ENCODE measurements at places on chromosomes 2 and 18.

GRCh38 chr18:50190926-50191325 is 4.0 kb downstream of the MYO5B start:
- DNase-seq = no peak

- DNase-seq = no peak
These were observed 364.0 kb downstream of the LRATD1 start for GRCh38 chr2:14996351-14997014.

DNA sequence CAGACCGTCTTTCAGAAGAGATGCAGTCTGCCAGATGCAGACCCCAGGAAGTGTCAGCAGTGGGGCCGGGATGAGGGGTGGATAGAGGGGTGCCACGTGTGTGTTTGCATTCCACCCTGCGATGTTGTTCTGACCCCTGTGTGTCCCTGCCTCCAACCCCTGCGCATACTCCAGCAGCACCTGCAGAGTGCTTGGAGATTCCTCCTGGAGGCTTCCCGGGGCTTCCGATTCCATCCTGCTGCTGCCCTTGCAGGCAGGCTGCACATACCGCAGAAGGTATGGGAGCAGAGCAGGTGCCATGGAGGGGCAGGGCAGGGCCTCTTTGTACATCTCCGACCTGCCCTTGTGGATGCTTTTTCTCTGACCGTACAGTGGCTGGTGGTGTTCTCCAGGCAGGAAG is 177.2 kb downstream of the SH3RF3 start:
- DNase-seq = no peak

DNA sequence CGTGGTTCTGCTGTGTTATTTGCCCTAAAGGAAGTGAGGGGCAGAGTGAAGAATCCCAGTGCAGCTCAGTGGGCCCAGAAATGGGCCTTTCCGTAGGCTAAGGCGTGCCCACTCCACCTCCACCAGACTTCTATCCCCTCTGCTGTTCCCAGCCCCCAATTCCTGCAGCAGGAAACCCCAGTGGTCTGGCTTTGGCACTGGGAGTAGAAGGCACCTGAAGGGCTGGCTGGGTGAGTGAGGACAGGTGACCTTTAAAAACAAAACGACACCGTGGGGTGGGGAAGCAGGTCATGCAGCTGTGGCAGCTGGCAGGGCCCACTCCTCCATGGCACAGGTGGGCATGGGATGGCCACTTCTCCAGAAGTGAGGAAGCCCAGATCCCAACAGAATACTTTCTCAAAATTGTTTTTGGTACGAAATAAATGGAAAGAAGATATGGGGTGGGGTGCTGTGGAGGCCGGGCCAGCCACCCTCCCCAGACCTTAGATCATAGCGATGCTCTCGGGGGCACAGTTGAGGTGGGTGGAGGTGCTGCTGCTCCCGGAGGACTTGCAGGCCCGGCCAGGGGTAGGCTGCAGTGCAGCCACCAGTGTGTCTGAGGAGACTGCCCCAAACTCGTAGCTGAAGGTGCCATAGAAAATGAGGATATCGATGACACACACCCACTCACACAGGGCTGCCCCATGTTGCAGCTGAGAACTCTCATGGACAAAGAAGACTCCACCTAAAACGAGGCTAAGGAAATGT is 3.2 kb downstream of the RNF181 start:
- no peak for DNase-seq

- no peak for DNase-seq
These were observed 96.7 kb upstream of the CDH20 start for GRCh38 chr18:61236356-61237057.

GRCh38 chr2:211836409-211836808 is 702.2 kb downstream of the ERBB4 start:
- no peak for DNase-seq

DNA sequence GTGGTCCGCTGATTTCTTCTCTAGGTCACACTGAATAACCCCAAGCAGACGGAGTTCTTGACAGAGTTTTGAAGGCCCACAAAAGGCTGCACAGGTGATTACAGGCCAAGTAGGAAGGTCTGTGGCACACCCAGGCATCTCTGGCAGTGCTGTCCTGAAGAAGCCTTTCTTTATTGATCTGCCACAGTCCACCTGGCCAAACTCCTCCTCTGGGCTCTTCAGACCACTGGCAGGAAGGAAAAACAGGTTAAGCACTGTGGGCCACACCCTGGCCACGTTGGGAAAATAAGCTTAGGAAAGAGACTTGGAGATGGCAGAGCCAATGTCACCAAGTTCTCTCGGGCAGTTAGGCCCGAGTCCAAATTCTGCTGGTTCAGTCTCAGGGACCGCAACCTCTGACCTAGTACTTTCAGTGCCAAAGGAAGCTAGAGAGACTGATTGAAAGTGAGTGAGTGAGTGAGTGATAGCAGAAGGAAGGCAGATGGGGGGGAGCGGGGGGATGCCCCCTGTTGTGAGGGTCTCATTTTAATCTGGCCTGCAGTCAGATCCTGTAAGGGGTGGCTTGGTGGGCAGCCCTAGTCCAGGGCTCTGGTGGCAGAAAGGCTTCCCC is 102.9 kb downstream of the TGFA start:
- DNase-seq = no peak

GRCh38 chr18:36947820-36948348 is 119.0 kb downstream of the KIAA1328 start:
- no peak for DNase-seq

DNA sequence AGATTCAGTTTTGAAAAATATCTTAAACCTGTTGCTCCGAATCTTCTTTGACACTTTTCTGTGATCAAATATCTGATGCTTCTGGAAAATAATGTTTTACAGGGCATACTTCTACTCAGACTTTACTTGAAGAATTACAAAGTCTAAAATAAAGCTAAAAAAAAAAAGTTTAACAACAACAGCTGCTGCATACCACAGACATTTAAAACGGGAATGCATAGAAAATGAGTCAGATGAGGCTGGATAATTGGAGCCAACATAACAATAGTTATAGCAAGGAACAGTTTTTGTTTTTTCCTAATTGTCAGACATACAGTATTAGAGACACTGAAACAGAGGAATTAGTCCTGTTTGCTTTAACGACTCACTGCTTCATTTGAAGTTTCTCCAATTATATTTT is 1090.2 kb downstream of the SUCLG1 start:
- no peak for DNase-seq

DNA sequence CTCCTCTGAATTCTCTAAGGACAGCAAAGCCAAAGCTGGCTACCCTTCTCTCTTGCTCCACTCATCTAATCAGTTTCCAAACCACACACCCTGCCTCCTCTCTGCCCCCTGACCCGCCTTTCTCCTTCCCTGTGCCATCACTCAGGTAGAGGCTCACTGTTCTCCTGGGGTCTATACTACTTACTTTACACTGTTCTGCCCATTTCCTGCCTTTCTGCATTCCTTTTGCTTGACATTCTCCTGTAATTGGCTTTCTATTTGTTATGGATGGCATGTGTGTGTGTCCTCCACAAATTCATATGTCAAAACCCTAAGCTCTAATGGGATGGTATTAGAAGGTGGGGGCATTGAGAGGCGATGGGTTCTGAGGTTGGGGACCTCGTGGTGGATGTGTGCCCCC is 675.2 kb upstream of the ID2 start:
- DNase-seq = no peak

GRCh38 chr2:74512744-74513604 is 1.3 kb upstream of the TLX2 start:
- DNase-seq = no peak

- DNase-seq = no peak
These were observed 8.7 kb downstream of the FAM228A start for GRCh38 chr2:24183366-24184069.

DNA sequence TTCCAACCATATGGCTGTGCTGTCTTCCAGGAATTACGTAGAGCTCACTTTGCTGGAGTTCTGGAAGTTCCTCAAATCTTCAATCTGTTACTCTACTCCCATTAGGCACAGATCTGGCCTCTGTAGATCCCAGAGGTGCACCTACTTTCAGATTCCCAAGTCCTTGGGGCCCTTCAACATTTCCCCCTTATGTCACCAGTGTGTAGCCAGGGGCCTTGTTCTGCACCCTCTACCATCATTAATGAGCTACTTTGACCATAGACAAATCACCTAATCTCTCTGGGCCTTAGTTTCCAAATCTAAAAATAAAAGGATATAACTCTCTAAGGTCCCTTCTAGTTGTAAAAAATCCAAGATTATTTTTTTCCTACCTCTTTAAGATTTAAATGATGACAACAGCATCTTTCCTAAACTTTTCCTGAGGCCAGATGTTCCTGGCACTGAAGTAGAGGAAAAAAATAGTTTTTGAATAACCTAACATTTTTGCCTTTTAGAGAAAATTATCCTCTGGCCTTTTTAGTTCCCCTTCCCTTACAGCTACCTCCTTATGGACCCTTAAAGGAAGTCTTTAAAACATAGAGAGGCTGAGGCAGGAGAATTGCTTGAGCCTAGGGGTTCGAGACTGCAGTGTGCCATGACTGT is 31.0 kb upstream of the WIPF1 start:
- no peak for DNase-seq

GRCh38 chr18:52175406-52175805 is 164.6 kb upstream of the DCC start:
- DNase-seq = no peak

GRCh38 chr2:241399941-241400922 is 44.1 kb downstream of the FARP2 start:
- DNase-seq = no peak

- no peak for DNase-seq
These were observed 211.4 kb upstream of the SLC39A10 start for GRCh38 chr2:195445639-195446038.

DNA sequence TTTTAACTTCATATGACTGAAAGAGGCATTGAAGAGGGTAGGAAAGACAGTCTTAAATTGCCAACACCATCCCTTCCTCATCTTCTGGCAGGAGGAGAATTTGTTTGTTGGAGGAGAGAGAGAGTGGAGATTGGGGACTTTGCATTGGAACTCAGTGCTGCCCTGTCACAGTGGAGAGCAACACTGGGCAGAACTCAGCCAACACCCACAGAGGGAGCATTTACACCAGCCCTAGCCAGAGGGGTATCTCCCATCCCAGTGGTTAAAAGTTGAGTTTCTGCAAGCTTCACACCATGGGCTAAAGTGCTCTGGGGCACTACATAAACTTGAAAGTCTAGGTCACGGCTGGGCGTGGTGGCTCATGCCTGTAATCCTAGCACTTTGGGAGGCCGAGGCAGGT is 174.1 kb downstream of the ANKRD30B start:
- no peak for DNase-seq

DNA sequence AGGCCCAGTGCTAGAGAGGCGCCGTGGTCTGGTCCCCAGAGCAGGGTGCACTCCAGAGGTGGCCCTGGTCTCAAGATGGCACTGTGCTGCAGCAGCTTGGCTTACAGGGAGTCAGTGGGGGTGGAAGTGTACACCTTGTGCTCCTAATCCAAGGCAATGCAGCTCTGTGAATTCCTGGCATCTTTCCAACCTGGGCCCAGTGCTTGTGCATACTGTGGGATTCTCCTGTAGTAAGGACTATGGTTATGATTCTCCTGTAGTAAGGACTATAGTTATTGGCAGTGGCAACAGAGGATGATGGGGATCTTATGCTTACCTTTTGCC is 616.7 kb upstream of the REG3G start:
- no peak for DNase-seq

DNA sequence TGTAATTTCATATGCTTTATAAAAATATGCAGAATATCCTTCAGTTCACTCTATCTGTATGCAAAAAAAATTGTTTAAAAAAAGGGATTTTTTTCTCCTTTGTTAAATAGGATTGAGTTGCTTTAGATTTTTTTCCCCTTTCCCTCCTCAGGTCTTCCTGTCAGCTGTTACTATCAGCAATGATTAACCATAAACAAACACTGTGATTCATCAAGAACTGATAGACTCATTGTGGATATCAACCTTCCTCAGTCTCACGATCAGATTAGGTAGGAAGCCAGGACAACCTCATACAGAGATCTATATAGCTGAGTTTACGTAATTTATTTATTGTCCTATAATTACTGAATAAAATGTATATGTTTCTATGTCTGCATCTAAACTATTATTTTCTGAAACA is 2136.2 kb upstream of the CELF4 start:
- no peak for DNase-seq

- DNase-seq = no peak
These were observed 15.4 kb downstream of the TAF1B start for GRCh38 chr2:9858730-9859068.

GRCh38 chr2:207121784-207122183 is 44.0 kb downstream of the KLF7 start:
- no peak for DNase-seq

GRCh38 chr18:45108754-45109153 is 428.1 kb downstream of the SETBP1 start:
- no peak for DNase-seq

GRCh38 chr2:43174368-43174916 is 52.0 kb downstream of the ZFP36L2 start:
- peak; percentile 35 for DNase-seq

GRCh38 chr2:238644095-238645081 is 203.5 kb upstream of the TWIST2 start:
- DNase-seq = no peak

DNA sequence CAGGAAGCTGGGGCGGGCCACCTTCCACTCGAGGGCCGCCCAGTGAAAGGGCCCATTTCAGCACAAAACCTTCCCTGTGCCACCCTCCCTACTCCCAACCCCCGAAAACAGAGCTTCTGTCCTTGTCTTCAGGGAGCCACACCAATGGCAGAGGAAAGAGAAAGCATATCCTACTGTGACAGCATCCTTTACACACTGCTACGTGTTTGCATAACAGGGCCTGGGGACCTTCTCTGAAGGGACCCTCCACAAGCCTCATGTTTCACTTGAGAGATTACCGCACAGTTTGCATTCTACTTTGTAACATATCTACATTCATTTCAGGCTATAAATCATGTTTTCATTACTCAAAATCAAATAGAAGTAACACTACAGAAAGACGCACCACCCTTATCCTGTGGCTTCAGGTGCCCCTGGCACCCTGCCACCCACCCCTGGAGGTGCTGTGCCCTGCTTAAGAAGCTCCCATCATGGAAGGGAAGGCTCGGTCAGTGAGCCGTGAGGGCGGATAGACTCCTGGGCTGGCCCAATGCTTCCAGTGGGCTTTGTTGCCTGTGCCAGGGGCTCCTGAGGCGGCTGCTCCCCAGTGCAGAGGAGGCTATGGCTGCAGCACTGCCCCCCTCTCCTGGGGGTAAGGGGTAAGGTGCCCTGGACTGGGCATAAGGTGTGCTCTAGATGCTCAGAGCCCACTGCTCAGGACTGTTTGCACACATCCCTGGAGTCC is 52.0 kb downstream of the EIPR1 start:
- no peak for DNase-seq

GRCh38 chr2:72003124-72003523 is 144.5 kb downstream of the CYP26B1 start:
- DNase-seq = no peak

DNA sequence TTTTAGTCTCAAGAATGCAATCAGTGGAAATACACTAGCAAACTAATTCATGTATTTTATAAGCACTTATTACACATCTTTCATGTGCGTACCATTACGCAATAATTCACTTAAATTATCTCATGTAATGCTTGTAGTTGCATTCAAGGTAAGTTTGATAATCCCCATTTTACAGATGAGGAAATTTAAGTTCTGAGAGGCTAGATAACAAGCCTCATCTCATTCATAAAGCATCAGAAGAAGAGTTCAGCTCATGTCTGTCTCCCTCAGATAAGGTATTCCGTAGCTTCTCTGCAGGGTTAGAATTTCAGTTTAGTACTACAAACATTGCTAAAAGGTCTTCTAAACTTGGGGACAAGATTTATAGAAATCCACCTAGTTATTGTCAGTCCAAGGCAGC is 47.8 kb downstream of the HNMT start:
- DNase-seq = no peak
